ENCODE measurements at places on chromosomes 2 and 18. TPM values are rescaled to one million over a fixed set of nuclear protein-coding genes. Genes with fewer than 3 reads are reported as not detected.

The APLF gene
- 2.3 TPM for total RNA-seq

The DHRS9 gene
- total RNA-seq: 34.2 TPM

The RPRM gene
- total RNA-seq: not detected

The ELMOD3 gene
- total RNA-seq: 11.4 TPM

The SLC9A4 gene
- total RNA-seq: not detected

The CASP10 gene
- 3.8 TPM for total RNA-seq

The FZD7 gene
- total RNA-seq: 6.8 TPM

The RAD51AP2 gene
- total RNA-seq: 0.14 TPM

The PLB1 gene
- 2.2 TPM for total RNA-seq

The CELF4 gene
- total RNA-seq: not detected

The SERPINB10 gene
- total RNA-seq: 0.28 TPM

The IGFBP5 gene
- 1.3 TPM for total RNA-seq

The CRYGD gene
- total RNA-seq: not detected

The TRABD2A gene
- total RNA-seq: 1.7 TPM

The MATN3 gene
- 1.2 TPM for total RNA-seq

The COL5A2 gene
- 33.1 TPM for total RNA-seq

The STRN gene
- 14.5 TPM for total RNA-seq

The CDH7 gene
- total RNA-seq: not detected

The FNDC4 gene
- total RNA-seq: 12.5 TPM

The TMEM169 gene
- 3.2 TPM for total RNA-seq

The ARHGAP15 gene
- total RNA-seq: not detected

The OSBPL6 gene
- 1.6 TPM for total RNA-seq

The RNF152 gene
- 11.1 TPM for total RNA-seq

The PSMA8 gene
- not detected for total RNA-seq

The DLGAP1 gene
- 0.07 TPM for total RNA-seq

The TRIM43 gene
- not detected for total RNA-seq

The TRIP12 gene
- 85.0 TPM for total RNA-seq

The ANKRD36B gene
- 7.5 TPM for total RNA-seq

The ELAC1 gene
- total RNA-seq: 4.9 TPM

The MMADHC gene
- 131 TPM for total RNA-seq

The GPBAR1 gene
- total RNA-seq: not detected

The GCG gene
- not detected for total RNA-seq

The SEH1L gene
- 36.0 TPM for total RNA-seq

The CTAGE1 gene
- total RNA-seq: not detected

The GKN2 gene
- total RNA-seq: not detected

The CHRNG gene
- not detected for total RNA-seq

The SEMA4C gene
- total RNA-seq: 16.6 TPM

The VIL1 gene
- not detected for total RNA-seq

The UBE2F gene
- 84.0 TPM for total RNA-seq

The LAPTM4A gene
- 71.0 TPM for total RNA-seq

The GPR45 gene
- total RNA-seq: not detected

The THUMPD2 gene
- total RNA-seq: 9.1 TPM

The CD8A gene
- total RNA-seq: not detected

The CNTNAP5 gene
- total RNA-seq: not detected

The EN1 gene
- total RNA-seq: not detected
